ENCODE measurements at places on chromosomes 13 and 19.

- no peak for DNase-seq
These were observed 11.2 kb upstream of the GNA15 start for GRCh38 chr19:3124630-3125029.

- no peak for DNase-seq
These were observed 56.1 kb downstream of the MRPL57 start for GRCh38 chr13:21232599-21232998.

DNA sequence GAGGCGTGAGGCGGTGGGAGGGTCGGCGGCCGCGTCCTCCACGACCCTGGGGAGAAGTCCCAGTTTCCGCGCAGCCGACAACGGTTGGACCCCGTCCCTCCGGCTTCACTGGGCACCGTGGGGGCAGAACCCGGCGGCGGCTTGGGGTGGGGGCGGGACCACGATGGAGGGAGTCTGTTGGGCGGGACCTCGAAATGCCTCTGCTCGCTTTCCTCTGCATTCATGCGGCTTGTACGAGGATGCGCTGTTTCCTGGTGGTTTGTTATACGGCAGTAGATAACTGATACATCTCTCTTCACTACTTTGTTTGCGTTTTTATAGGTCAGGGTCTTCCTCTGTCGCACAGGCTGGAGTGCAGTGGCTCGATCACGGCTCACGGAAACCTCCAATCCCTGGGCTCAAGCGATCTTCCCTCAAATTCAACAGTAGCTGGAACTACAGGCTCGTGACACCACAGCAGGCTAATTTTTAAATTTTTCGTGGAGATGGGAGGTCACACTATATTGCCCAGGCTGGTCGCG is 24.6 kb upstream of the ZNF846 start:
- DNase-seq = no peak

- no peak for DNase-seq
These were observed 7.0 kb downstream of the PLVAP start for GRCh38 chr19:17370026-17370587.

GRCh38 chr13:23377983-23378632 is 55.4 kb downstream of the SACS start:
- DNase-seq = peak; percentile 36

- no peak for DNase-seq
These were observed 4.2 kb upstream of the ZNF486 start for GRCh38 chr19:20162821-20163220.

DNA sequence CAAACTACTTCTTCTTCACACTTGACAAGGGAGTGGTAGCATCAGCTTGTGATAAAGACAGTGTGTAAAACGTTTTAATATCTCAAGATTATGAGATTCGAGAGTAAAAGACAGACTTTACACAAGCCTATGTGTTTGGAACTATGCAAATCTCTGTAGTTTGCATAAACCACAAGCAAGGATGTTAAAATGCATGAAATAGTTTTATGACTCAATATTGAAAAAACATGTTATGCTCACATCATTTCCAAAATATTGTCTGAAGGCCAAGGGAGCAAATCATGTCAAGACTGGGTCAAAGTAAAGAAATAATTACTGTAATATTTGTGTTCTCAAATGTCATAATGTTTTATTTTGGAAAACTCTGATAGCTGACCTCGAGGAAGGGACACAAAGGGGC is 316.8 kb upstream of the KLF12 start:
- no peak for DNase-seq

DNA sequence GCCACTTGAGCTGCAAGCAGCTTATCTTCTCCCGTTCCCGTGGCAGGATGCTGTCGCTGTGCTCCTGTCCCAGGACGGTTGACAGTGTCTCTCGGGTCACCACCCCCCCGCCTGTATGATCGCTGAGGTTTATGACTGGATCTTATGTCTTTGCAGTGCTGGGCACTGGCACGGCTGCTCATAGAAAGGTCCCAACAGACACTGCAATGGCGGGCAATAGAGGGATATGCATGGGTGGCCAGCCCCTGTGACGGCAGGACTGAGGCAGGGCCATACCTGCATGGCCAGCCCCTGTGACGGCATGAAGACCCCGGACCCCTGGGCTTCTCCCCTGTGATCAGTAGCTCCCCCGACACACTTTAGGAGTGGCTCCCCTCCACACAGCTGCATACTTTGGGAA is 307.2 kb downstream of the TEX29 start:
- no peak for DNase-seq
